Glomerular endothelial cell (primary cell): ENCODE measurements at places on chromosomes 7 and 10. TPM values are rescaled to one million over a fixed set of nuclear protein-coding genes. Genes with fewer than 3 reads are reported as not detected.

Gene GRID2IP
- total RNA-seq, result not detected in 2 replicates

Gene GIMAP6
- 75.3 and 82.2 TPM in 2 replicates for total RNA-seq

Gene UCMA
- not detected in 2 replicates for total RNA-seq

GRCh38 chr7:32072397-32072796, 2.2 kb upstream of the PDE1C start:
- no peak for DNase-seq

GRCh38 chr7:144470078-144470477, 66.6 kb upstream of the NOBOX start:
- DNase-seq, result no peak

GRCh38 chr7:14219125-14219524, 229.7 kb upstream of the ETV1 start:
- no peak for DNase-seq

DNA sequence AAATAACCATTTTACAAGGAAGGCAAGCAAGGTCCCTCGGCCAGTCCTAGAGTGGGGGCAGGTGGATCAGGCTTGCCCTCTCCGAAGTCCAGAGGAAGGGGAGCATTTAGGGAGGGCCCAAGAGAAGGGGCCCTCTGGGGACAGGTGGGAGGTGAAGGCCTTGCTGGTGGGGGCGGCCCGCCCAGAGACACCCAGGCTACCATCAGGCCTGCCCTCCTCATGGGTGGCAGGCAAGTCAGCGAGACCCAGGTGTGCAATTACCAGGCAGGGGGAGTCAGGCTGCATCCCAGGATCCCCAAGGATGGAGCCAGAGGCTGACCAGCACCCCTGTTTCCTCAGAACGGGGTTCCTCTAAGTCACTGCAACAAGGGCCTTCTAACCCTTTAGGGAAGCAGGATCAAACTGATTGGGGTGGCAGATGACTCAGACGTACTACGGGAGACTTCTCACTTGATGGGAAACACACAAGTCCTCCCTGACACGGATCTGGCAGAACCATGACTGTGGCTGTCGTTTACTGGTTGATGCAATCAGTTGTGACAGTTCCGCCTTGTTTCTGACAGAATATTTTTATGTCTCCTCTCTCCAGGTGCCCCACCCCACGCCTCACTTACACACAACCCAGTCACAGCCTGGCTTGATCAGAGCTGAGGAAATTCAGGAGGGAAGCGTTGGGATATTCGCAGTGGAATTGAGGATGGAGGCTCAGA, 8.2 kb downstream of the LOXL4 start:
- no peak for DNase-seq

- no peak for DNase-seq
Observed at GRCh38 chr7:17298840-17299482, 509 bp downstream of the AHR start.

DNA sequence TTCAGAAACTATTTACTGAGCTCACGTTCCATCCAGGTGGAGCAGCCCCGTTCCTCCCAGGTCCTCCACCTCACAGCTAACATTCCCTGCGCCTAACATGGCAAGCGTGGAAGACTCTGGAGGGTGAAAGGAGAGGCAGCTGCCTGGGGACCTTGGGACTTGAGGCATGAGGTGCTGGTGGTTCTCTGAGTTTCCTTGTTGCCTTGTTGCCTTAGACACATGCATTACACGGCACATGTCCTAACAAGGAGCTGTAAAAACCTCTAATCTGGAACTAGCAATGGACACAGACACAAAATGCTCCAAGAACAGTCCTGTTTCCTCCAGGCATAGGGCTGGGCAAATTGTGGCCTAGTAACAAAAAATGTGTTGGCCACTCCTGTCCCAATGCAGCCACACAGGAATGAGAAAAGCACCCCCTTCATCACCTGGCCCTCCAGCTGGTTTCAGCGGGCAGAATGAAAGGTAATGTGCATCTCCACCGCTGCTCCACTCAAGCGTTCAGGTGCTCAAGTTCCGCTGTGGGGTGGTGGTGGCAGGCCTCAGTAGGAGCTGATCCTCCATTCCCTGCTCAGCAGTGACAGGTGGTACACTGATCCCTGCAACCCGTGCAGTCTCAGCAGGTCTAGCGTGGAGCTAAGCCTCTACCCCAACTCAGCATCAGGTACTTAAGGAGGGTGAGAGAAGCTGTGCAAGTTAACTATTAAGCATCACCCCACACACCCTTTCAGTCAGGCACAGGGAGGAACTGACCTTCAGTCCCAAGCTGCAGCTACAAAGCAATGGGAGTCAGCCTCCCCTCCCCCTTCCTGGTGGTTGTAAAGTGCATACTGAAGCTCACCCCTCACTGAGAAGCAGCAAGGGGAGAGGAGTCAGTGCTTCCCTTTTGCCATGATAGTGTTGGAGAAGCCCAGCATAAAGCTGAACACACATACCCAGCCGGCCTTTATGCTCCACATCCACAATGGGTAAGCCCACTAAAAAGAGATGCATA, 382.8 kb downstream of the SDK1 start:
- DNase-seq, result no peak
